ENCODE measurements at places on chromosomes 3 and 15.

DNA sequence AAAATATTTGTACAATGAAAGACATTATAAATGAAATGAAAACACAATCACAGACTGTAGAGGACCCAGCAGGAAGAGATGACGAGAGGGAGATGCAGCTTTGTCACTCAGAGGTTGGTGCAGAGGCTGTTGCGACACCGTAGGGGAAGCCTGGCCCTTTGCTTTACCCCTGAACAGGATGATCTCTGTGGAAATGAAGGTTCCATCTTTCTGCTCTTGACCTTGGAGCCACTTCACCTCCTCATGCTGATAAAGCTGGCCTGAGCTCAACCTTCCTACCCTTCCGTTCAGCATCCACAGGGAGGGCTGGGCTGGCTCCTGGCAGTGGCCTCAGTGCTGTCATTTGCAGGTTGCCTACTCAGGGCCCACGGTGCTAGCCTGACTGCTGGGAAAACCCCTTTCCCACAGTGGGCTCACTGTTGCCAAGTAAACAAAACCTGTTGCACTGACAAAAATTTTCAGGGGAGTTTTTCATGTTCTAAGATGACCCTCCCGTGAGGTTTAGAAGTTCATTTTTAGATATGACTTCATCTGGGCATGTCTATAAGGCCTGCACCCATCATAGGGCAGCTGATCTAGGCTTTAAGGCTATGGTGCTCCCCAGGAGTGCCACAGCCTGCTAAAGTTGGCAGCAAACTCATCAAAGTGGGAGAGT lies 3.0 kb upstream of the CD80 start:
- no peak for DNase-seq

- no peak for DNase-seq
These were observed 42.4 kb downstream of the CP start for GRCh38 chr3:149179220-149179619.

- no peak for DNase-seq
These were observed 51.0 kb downstream of the ALDH1A2 start for GRCh38 chr15:58014470-58014869.

GRCh38 chr3:14616606-14617507 lies 34.7 kb upstream of the CCDC174 start:
- DNase-seq, result no peak

DNA sequence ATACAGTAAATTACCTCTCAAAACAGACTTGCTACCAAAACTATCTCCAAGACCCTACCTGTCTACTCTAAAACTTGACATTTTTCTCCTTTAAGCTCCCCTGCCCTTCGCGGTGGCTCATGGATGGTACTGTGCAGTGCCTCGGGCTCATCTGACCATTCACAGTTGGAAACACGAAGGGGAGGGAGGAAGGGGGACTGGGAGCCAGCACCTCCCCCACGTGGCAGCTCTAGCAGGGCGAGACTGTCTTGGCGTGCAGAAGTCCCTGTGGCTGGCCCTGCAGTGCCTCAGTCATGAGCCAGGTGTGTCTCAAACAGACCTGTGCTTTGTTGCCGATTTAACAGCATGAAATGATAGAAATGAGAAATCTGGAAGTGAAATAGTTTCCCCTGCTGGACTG lies 372.0 kb downstream of the GABRG3 start:
- no peak for DNase-seq

- DNase-seq, result no peak
These were observed 36.4 kb upstream of the EIF3J start for GRCh38 chr15:44500555-44500954.

- DNase-seq, result no peak
These were observed 112.2 kb upstream of the MEF2A start for GRCh38 chr15:99453637-99454030.

DNA sequence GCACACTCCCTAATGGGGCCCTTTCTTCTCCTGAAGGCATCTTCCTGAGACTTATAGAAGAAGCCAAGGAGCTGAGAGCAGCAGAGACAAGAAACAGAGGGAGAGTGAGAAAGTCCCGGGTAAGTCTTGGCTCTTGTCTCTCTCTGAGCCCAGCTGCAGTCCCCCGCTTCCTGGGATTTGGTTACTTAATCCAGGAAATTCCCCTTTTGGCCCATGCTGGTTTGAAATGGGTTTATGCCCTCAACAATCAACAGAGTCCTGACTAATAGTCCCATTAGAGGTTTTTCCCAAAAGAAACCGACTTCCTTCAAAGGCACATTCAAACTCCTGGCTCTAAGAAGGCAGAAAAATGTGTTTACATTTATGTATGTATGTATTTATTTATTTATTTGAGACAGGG lies 22.0 kb downstream of the TMEM158 start:
- no peak for DNase-seq

DNA sequence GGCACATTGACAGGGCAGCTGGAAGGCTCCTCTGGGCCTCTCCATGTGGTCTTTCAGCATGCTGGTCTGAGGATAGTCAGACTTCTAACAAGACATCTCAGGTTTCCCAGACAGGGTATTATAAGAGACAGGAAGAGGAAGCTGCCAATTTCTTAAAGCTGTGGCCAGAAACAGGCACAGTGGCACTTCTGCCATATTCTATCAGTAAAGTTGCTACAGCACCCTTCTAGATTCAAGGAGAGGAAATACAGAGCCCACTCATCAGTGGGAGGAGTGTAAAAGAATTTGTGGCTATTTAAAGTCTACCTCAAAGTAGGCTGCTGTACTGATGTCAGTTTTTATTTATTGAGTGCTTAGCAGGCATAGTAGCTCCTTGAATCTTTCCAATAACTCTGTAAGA lies 55.5 kb downstream of the BTD start:
- no peak for DNase-seq

- no peak for DNase-seq
These were observed 8.4 kb downstream of the MYO1E start for GRCh38 chr15:59364248-59364647.

GRCh38 chr3:152281133-152281713 lies 12.5 kb downstream of the MBNL1 start:
- DNase-seq, result no peak

DNA sequence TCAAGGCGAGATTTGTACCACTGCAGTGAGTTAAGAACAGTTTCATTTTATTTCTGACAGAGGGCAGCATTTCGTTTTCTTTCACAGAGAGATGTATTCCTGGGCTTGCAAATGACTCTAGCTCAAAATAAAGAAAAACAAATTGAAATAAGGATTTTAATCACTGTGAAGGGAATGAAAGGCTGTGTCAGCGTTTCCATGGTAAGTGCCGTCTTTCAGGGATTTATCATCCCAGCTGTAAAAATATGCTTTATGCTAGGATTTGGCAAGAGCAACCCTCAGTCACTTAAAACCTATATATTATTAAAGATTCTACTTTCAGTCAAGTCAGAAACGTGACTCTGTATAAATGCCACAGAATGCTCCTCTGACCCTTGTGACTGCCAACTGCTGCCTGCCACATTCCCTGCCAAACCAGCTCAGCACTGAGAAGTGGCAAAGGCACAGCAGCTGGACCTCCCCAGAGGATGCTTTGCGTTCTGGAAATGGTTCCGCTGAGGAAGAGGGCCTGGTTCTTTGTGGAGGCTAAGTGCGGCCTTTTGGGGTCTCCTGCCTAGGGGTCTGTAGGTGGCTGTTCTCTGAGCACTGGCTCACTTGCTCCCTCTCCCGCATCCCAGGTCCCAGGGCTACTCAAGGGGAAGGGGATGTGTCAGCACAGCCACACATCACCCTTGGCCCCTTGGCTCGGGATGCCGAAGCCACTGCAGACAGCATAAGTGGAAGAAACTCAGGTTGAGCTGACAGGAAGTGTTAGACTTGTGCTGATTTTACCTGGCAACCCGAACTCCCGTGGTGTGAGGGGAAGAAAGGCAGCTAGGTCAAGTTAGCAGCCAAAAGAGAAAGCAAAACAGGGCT lies 56.6 kb upstream of the POMGNT2 start:
- no peak for DNase-seq

DNA sequence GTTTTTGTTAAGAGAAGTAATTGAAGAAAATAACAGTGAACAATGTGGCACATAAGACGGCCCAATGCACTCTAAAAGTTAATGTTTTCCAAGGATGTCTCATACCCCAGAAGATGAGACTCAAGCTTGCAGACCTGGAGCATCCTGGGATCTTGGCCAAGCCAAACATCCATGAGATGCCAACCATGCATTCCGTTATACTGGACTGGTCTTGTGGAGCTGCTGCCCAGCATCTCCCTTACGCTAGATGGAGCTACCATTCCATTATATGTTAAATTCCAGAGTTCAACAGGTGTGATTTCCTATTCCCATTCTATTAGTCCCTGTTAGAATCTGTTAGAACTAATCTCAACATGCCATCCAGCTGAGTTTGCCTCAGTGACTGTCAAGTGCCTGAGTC lies 181.8 kb downstream of the PDCD6IP start:
- DNase-seq, result no peak

DNA sequence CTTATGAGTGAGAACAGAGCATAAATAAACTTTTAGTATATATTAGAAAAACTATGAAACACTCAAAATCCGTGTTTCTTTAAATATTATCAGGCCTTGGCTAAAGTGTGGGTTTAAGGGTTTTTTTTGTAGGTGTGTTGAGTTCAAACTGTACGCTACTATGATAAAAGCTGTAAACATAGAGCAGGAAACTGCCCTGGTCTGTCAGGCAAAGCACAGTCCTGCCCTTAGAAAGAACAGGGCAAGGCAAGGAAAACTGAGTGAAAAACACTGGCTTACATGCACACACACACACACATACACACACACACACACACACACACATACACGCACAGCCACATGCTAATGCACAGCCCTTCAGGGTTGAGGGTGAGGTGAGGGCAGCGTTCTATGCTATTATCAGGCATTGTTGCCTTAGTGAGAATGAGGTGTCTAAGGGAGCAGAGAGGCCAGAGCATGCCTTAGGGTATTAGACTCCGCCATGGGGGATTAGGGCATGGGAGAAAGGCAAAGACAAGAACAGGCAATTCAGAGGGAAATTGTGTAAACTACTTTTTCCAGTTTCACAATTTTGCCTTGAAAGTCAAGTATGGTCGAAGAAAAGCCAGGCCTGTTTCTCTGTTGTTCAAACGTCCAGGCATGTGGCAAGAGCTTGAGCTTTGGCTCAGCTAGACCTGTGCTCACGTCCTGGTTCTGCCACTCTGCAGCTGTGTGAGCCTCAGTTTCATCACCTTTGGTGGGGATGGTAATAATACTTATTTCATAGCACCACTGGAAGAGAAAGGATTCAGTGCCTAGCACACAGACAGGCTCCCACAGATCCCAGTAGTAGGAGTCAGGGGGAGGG lies 36.3 kb upstream of the TPM1 start:
- DNase-seq, result no peak

DNA sequence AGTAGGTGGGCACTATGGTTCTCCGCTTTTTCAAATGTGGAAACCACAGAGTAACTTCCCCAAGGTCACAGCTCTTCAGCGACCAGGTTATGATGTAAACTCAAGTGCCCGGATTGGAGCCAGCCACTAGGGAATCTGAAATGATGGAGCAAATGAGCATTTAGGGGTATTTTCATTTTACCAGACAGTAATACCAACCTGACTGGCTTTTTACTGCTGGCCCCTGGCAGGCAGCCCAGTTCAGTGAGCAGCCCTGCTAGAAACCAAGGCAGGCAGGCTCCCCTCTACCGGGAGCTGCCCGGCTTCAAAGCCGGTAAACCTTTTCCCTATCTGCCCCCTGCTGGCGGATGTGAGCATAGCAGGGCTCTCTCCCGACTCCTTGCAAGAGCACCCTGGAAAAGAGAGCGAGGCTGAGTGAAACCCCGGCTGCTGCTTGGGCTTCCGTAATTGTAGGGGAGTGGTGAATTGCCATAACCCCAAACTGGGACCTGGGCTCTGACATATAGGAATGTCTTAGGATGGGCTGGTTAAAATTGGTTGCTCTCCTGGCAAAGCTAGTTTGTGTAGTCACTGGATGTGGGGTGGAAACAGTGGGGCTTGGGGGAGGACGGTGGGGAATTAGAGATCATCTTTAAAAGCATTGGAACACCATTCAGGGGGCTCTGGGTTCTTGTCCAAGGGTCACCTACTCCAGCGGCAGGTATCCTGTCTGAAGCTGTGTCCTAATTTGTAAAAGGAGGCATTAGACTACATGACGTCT lies 98.0 kb upstream of the TNFAIP8L3 start:
- peak; percentile 94 for DNase-seq

DNA sequence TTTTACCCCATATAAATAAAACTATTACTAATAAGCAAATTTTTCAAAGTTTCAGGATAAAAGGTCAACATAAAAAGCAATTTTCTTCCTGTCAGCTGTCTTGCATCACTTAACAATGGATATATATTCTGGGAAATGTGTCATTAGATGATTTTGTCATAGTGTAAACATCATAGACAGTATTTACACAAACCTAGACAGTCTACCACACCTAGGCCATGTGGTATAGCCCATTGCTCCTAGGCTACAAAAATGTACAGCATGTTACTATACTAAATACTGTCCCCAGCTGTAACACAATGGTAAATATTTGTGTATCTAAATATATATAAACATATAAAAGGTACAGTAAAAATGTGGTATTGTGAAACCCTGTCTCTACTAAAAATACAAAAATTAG lies 156.7 kb downstream of the ANO10 start:
- DNase-seq, result no peak

- no peak for DNase-seq
These were observed 13.3 kb upstream of the CHD2 start for GRCh38 chr15:92886815-92887214.

DNA sequence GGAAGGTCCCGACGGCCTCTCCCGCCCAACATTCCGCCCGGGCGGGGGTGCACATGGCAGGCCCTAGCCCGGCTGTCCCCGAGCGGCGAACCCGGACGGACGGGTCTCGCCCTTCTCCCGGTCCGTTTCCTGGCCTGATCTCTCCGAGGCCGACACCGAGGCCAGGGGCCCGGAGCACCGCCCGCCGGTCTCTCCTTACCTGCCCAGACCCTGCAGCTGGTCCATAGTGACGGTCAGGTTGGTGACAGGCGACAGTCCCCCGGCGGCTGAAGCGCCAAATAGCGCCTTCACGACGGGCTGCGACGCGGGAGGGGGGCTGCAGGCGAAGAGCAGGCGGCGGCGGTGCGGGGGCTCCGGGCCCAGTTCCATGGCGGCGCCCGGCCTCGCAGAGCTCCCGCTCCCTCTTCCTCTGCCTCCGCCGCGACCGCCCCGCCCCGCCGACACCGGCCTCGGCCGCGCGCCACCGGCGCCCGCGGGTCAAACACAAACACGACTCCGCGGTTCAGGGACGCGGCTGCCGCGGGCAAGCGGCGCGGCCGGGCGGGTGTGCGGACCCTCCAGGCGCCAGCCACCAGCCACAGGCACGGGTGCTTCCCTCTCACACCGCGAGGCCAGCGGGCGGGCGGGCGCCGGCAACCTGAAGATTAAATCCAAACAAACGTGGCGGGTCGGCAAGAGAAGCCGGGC lies 495 bp downstream of the CDC25A start:
- peak; percentile 55 for DNase-seq

- DNase-seq, result peak; percentile 39
These were observed 7.4 kb upstream of the OCA2 start for GRCh38 chr15:28106294-28107110.

DNA sequence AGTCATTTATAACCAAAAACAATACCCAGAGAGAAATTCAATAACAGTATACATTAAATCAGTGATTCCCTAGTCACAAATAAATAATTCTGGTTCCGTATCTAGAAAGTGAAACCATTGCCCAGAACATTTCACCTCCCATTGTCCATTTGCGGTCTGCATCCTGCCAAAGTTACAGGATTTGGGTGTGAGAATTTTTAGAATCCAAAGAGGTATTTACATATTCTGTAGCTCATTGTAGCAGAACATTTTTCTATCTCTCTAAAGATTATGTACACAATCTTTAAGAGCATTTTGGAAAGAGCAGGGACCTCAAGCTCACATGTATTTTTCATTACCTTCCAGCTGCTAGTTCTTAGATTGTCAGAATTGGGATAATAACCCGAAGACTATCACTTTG lies 261.6 kb downstream of the CHL1 start:
- DNase-seq, result no peak

GRCh38 chr3:190041333-190042041 lies 79.2 kb downstream of the P3H2 start:
- DNase-seq, result no peak
